Activated CD4-positive, alpha-beta T cell treated with anti-CD3 and anti-CD28 coated beads, Interleukin-2, amount 10 ng/mL, durations not matched to agents 7 days and 5 days (primary cell): ENCODE measurements at places on chromosomes 12 and 14. TPM values are rescaled to one million over a fixed set of nuclear protein-coding genes. Genes with fewer than 3 reads are reported as not detected.

DNA sequence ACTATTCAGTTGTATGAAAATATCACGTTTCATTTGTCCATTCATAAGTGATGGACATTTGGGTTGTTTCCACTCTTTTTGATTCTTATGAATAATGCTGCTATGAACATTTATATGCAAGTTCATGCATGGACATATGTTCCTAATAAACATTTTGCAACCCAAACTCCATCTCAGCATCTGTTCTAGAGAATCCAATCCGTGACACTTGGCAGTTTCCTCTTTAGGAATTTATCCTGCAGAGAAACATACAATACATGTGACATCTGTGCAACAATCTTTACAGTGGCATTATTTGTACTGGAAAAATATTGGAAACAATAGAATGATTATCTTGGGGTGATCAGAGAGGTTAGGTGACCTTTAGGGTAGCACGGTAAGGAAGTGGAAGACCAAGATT is 290.8 kb upstream of the SRRM4 start:
- DNase-seq: no peak

DNA sequence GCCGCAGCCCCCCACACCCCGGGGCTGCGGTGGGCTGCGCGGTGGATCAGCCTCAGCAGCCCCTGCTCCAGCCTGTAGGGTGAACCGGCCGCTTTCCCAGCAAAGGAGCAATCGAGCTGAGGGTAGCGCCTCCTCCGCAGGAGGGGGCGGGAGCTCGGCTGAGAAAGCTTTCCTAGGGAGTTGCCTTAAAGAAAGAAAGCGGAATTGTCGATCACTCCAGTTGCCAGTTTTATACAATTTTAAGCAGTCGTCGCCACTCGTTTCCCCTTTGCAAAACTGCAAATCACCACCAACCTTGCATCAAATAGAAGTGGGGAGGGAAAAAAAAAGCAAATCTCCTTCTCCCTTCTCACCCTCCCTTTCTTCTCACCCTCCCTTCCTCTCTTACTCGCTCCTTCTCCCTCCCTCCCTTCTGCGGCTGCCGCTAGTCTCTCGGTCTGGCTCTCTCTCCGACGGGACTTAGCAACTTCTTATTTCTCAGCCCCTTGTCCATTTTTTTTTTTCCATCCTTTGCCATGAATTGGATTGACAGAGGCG is at the start of gene PDE3A:
TSS of gene PDE3A (plus strand) at position 424 of the 537 bp plus-strand sequence. CDS start 748 bp downstream, outside the sequence.
- DNase-seq: no peak

GRCh38 chr12:23921099-23921856 is 28.2 kb downstream of the SOX5 start:
- DNase-seq: no peak

DNA sequence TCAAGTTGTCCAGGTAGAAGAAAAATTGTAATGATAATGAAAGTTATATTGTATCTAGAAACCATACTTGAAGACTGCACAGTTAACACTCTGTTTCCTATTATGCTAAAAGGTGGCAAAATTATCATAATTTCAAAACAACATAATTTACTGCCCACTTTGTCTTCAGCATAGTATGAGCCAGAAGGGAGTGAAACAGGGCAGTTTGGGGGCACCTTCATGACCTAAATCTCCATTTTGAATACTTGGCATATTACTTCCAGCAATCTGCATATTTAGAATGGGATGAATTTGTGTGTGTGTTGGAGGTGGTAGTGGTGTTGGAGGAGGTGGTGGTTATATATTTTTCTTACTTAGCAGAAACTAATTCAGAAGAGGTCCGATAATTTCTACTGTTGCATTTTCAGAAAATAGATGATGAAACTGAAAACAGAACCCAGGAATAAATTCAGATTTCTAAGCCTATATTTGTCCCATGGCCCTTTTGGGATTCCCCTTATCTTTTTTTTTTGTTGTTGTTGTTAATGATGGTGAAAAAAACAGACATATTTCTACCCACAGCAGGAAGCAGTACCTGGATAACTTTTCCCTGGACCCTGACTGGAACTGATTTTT is 26.6 kb upstream of the FRMD6 start:
- no peak for DNase-seq

The GLIPR1L2 gene
- total RNA-seq: 0.30 TPM

The AQP2 gene
- not detected for total RNA-seq

The GNG2 gene
- total RNA-seq: 260 TPM

The CCDC88C gene
- 187 TPM for total RNA-seq

The CELA1 gene
- not detected for total RNA-seq

The SMIM41 gene
- not detected for total RNA-seq

The NANOG gene
- not detected for total RNA-seq
